NCI-H1930 (cell line): ENCODE measurements at places on chromosomes 13 and 19.

DNA sequence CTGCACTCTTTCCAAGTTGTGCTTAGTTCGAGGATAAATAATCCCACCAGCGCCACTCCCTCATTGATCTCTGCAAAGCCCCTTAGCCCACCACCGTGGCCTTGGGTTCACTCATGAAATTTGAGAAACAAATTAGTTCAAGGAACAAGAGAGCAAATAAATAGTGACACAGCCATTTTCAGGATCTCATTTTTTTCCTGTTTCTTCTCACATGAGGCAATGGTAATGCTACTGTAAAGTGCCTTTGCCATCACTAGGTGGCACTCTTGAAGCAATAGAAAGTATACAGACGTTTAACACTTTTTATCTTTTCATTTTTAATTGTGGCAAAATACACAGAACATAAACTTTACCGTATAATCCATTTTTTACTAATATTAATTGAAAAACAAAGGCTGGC lies 76.8 kb upstream of the ZNF835 start:
- peak; percentile 47 for DNase-seq

DNA sequence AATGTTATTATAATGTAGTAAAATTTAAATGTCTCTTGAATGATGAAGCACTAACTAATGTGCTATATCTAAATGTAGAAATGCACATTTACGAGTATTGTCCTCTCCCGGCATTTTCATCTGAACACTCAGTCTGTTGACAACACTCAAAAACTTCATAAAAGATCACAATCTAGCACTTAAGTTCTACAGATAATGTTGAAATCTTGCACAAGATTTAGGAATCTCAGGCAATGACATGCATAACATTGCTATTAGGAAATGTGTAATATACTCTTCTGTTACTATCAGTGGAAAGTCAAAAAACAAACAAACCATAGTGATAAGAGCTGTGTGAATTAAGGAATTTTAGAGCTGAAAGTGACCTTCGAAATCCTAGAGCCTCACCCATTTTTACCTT lies 37.5 kb upstream of the XPO4 start:
- no peak for DNase-seq

DNA sequence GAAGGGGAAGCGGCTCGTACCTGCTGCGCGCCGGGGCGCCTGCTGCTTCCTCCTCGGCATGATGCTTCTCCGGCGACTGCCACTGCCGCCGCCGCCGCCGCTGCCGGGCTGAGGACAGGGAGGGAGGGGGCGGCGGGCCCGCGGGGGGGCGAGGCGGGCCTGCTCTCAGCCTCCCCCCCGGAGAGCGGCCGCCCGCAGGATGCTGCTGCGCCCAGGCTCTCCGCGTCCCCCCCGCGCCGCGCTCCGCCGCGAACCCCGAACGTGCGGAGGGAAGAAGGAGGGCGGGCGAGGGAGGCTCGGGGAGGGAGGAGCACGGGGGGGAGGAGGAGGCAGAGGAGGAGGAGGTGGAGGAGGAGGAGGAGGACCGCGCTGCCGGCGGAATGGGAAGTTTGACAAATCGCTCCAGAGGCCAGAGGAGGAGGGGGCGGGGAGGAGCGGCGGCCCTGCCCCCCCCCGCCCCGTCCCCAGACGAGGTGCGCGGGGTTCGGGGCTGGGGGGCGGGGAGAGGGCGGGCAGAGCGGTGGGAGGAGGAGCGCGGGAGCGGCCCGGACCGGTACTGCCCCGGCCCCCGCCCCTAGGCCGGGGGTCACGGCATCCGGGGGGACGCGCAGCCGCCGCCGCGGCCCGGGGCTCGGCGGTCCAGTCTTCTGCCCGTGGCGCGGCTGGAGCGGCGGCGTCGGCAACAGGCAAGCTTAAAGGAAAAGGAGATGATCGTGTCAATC lies at the start of gene TSHZ3:
Gene TSHZ3 (minus strand): TSS at position 277 of the 722 bp plus-strand sequence. CDS start 217 bp downstream, at position 60.
- DNase-seq, result no peak

- DNase-seq, result no peak
These were observed 1396.4 kb downstream of the EFNB2 start for GRCh38 chr13:105139048-105139379.

DNA sequence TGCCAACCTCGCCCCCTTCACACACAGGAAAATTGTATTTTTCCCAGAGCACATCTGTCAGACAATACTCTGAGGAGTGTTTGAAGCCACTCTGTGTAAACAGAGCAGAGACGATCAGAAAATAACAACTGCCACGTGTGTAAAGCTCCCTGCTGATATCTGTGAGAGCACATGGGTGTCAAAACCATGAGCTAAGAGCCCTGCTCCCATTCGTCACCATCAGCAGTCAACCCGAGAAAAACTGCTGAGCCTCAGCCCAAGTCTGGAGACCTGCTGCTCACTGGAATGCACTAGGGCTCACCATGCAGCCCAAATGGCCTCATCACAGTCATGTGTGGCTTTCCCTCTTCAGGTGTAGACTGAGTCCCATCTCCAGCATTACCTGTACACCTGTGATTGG lies 304.1 kb downstream of the FGF14 start:
- DNase-seq, result no peak

DNA sequence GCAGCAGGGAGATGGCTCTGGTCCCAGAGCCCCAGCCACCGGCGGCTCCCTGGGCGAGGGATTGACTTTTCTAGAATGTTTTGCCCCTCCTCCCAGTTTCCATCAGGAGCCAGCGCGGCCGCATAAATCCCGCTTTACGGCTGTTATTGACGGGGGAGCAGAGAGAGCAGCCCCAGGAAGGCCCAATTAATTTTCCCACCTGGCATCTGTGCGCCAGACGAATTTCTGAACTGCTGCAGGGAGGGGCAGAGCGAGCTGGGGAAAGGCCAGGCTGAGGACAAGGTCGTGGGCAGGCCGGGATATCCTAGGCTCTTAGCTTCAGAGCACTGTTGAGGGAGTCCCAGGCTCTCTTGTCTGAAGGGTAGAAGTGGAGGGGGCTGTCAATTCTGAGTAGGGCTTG lies 24.7 kb downstream of the ZNRF4 start:
- DNase-seq, result no peak

DNA sequence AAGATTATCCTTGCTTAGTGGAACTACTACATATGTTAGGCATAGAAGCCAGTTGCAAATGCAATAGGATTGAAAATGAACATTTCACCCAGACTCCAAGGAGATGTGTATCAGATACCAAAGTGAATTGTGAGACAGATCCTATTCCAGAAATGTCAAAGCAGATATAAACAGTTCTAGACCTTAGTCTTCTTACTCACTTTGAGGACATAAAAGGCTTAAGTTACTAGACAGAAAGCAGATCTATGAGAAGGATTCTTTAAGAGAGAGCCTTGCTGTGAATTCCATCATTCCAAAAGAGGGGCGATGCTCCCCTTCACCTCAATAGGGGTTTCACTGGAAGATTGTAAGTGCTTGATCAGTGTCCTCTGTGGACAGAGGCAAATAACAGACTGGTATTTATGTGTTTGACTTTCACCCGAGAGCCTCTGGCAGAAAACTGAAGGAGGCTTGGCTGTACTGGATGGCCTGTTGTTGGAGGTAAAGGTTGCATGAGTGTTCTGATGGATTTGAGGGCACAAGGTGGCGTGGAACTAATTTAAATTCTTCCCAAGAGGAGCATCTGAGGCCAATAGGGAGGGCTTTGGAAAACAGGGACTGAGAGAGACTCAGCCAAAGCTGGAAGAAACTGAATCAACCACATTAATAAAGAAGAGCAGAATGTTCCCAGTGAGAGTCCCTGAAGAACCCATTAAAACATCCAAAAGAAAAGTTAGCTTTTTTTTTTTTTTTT lies 194.8 kb downstream of the DCLK1 start:
- no peak for DNase-seq

- DNase-seq, result no peak
These were observed 15.5 kb downstream of the PTGER1 start for GRCh38 chr19:14459703-14460102.

DNA sequence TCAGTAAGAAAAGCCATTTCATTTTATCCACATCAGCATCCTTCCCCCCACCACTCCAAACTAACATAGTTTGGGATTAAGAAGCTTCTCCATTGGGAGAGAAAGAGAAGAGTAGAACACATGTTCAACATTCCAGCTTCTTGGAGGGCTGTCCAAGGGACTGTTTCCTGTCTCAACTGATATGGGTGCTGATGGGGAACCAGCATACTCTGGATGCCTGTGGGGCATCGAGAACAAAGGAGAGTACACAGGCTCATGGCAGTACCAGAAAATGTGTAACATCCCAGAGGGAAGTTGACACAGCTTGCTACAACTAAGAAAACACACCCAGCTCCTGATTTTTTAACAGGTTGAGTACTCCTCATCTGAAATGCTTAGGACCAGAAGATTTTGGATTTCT lies 24.7 kb downstream of the SUCLA2 start:
- no peak for DNase-seq

DNA sequence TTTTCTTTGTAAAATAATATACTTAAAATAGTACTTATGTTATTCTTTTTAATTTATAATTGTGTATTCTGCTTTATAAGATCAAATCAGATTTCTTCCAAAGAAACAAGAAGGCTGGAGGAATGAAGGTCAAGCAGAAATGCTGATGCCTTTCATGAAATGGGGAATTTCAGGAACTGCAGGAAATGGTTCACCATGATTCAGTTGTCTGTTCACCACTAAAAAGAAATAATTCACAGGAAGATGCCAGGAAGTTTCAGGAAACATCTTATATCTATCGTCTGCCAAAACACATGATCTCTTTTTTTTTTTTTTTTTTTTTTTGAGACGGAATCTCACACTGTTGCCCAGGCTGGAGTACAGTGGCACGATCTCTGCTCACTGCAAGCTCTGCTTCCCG lies 15.7 kb upstream of the SCEL start:
- DNase-seq, result no peak
